H54 (cell line): ENCODE measurements at places on chromosomes 5 and 9.
A peak's percentile ranks its signal among the peaks of the same experiment; 100 is the strongest.

- no peak for DNase-seq
Observed at GRCh38 chr9:3898461-3899218, 372.8 kb upstream of the RFX3 start.

DNA sequence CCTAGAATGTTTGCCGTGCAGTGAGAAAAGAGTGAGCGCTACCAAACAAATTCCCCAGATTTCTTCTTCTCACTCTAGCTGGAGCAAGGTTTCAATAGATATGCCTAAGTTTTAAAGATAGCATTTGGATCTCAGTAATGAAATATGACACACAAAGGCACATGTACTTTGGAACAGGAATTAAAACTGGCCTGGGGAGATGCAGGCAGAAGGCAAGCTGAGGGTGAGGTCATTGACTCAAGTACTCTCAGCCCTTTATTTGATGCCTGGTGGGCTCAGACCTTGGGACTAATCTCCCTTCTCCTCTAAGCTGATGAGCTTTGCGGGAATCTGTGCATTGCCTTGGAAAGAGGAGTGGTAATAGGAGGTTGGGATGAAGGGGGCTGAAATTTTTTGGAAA lies 323.3 kb upstream of the SLC30A5 start:
- DNase-seq, result no peak

GRCh38 chr9:72038408-72038807 lies 22.0 kb downstream of the C9orf57 start:
- no peak for DNase-seq

GRCh38 chr9:137445930-137446431 lies 4.8 kb upstream of the ENTPD8 start:
- DNase-seq, result no peak

- no peak for DNase-seq
Observed at GRCh38 chr5:168469816-168470215, 16.5 kb upstream of the RARS1 start.

GRCh38 chr5:1005249-1005851 lies 3.3 kb upstream of the NKD2 start:
- DNase-seq, result no peak

- no peak for DNase-seq
Observed at GRCh38 chr5:53856506-53856905, 296.1 kb downstream of the NDUFS4 start.

DNA sequence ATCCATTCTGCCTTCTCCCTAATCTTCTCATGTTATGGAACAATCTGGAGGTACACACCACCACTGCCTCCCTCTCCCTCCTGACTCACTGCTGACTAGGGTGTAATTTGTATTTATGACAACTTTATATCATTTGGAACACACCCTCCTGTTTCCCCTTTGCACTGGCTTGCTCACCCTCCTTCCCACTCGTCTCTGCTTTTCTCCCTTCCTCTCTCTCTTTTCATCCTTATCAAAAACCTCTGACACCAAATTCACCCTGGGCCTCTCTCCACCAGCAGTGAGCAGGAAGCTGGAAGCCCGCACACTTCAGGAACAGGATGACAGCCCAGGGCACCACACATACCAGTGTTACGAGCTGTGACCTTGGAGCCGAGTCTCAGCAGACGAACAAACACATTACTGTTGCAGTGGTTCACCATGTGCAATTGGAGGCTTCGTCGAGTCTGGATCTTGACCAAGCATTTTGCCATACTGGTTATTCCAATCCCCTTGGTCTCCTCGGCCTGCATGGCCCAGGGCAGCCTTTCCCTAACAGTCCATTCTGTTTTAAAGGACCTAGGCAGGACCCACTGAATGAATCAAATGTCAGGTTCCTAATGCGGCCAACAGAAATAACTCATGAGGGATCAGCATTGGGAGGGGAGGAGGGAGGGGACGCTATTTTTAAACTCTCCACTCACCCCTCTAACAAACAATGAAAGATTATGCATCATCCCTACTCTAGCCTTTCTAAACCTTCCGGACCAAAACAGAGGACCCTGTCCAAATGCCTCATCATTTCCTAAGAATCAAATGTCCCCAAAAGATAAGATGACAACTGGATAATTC lies 203.9 kb upstream of the RASEF start:
- peak; percentile 47 for DNase-seq

- DNase-seq, result no peak
Observed at GRCh38 chr9:126336736-126337325, 10.2 kb downstream of the MVB12B start.

DNA sequence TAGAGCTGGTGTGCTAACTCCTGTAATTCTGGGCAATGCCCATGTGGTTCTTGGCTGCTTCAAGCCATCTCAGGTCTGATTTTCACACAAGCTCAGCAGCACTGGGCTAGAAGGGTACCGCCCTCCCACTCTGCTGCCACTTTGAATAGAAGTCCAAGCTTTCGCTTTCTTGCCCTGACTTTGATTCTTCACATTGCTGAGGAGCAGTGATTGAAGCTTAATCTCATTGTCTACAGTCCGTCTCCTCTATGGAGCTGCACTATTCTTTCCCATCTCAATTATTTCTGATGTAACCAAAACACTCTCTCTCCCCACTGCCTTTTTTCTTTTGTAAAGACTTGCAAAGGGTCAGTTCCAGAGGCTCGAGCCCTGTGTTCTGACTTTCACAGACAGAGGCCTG lies 12.9 kb upstream of the RNF183 start:
- no peak for DNase-seq

DNA sequence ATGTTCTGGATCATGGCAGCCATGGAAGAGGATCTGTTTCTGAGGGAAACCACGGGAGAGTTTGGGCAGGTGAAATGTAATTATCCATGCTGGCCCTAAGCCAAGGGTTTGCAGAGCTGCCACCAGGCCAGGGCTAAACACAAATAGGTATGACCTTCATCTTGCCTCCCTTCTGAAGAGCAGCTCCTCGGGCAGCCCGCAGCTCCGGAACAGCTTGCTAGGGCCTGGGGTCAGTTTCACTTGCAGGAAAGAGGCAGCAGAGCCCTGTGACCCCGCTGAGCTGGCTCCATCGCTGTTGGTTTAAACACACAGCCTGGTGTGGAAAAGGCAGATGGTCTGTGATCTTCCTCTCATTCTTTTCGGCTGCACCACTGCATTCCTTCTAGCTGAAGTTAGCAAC lies 141.4 kb downstream of the TMEM38B start:
- no peak for DNase-seq

DNA sequence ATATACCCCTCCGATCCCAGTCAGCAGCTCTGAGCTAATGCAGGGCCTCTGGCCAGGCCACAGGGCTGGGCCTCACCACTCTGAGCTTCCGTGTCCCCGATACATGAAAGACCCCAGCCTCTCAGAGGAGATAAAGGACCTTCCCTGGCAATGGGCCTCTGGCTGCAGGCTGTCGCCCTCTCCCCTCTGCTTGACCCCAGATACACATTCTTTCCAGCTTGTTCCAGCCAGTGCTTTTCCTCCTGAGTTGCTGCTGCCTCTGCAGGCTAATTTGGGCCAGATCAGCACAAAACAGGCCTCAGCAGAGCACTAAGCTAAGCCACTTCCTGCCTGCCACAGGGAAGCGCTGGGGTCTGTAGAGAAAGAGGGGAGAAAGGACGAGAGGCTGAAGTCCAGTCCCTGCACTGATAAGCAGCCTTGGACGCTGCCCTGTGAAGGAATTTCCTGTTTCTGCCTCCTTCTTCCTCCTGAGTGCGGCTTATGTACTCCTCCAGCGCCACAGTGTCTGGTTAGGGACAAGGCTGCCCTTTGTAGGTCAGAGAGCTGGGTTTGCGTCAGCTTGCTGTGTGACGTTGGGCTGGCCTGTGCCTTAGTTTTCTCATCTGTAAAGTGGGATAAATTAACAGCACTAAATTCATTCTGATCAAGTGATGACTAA lies 73.0 kb upstream of the IL17B start:
- DNase-seq, result no peak

- no peak for DNase-seq
Observed at GRCh38 chr5:143155455-143155854, 248.0 kb downstream of the NR3C1 start.

- DNase-seq, result no peak
Observed at GRCh38 chr9:81499021-81499454, 190.3 kb downstream of the TLE1 start.

DNA sequence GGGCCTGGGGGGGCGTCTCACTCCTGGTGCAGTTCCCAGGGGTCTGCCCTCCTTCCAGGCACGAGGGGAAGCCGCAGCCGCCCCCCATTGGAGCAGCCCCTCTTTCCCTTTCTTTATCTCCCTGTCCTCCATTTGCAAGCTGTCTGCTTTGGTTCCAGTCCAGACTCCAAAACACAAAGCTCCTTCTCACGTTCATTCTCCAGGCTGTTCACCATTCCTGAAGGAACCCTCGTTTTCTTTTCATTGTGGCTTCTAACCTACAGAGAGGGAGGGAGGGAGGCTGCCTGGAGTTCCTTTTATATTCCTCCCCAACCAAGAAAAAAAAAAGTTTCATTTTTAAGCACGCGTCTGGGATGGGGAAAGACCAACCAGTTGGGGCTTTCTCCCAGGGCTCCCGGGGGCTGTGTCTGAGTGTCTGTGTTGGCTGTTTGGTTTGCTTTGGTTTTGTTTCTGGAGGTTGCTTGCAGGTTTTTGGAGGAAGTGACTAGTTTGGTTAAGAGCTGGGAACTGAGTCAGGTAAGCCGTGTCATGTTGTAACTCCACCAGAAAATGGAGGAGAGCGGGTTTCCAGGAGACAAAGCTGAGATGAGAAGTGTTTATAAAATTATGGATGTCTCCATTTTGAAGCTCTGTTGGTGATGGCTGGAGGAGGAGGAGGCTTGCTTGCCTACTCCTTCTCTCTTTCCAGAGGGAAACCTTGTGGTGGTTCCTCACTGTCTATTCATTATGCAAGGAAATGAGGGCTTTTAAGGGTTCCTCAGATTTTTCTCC lies 1.6 kb downstream of the ZNF462 start:
- DNase-seq, result peak; percentile 34

DNA sequence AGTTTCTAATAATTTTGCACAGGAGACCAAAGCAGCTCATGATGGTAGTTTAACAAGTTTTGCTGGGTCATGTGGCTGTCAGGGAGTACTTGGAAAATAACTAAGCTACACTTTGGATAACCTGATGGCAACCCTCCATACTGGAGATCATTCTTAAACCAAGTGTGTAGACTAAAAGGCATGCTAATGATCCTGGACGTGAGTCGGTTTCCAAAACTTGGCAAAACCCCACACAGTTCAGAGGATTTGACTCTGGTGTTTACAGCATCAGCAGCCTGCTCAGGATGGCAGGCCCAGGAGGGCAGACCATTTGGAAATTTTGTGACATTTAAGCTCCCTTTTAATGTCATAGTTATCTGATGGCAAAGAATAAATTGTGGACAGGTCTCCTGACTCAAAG lies 196.5 kb upstream of the EFNA5 start:
- no peak for DNase-seq

- DNase-seq, result no peak
Observed at GRCh38 chr9:122016309-122016708, 76.8 kb downstream of the TTLL11 start.

GRCh38 chr5:94523018-94523417 lies 95.4 kb downstream of the KIAA0825 start:
- DNase-seq, result no peak

DNA sequence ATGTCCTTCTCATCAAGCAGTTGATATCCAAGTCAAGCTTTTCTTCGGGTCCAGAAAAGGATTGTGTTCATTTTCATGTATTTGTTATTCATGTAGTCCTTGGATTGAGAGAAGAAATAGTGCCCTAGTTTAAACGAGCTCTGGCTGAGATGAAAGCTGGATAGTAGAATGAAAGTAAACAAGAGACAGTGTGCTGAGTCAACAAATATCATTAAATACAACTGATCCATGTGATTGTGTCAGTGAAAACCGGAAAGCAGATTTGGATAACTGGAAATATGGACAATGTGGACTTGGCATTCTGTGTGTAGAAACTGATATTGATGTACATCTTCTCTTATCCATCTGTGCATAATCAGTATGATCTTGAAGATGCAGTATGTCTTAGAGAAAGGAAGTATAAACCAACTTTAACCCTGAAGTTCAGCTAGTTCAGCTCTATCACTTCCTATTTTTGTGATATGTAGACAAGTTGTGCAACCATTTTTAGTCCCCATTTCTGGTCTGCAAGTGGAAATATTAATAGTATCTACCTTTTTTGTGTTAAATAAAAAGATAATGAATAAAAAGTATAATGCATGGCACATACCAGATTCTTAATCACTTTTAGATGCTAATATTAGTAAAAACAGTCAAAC lies 4.4 kb downstream of the MUSK start:
- no peak for DNase-seq

- DNase-seq, result no peak
Observed at GRCh38 chr9:4442806-4443205, 47.5 kb upstream of the SLC1A1 start.

GRCh38 chr9:110947491-110948044 lies 90.7 kb downstream of the LPAR1 start:
- no peak for DNase-seq

- peak; percentile 80 for DNase-seq
Observed at GRCh38 chr5:14739538-14739937, 75.0 kb downstream of the OTULIN start.

DNA sequence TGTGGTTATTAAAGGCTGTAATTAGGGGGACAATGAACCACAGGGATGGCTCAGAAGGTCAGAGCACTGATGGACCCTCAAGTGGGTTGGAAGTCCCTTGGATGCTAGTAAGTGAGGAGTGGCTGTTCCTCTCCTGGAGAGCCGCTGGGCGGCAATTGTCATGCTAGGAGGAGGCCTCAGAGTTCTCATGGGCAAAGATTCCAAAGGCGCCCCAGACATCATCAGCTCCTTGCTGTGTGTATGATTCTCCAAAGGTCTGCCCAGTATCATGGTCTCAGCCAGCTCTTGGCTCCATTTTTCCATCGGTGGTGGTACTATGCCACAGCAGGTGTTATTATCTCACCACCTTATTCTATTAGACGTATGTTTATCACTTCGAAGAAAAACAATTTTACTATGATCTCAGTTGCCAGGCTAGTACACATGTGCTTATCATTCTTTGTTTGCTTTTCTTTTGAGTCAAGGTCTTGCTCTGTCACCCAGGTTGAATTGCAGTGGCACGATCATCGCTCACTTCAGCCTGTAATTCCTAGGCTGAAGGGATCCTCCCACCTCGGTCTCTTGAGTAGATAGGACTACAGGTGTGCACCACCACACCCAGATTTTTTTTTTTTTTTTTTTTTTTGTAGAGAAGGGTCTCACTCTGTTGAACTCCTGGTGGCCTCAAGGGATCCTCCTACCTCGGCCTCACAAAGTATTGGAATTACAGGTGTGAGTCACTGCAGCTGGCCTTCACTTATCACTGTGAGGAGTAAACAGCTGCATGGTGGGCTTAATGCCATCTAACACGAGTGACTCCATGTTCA lies 46.8 kb downstream of the EXOSC2 start:
- DNase-seq, result no peak
